ENCODE measurements at places on chromosomes 2 and 18. TPM values are rescaled to one million over a fixed set of nuclear protein-coding genes. Genes with fewer than 3 reads are reported as not detected.

SPOPL gene
- total RNA-seq = 9.9 TPM

TMEM178A gene
- total RNA-seq = 0.34 TPM

- no peaks in the 10 kb centered on the region for H3K27me3 ChIP-seq
- no peak for DNase-seq
- no peaks in the 10 kb centered on the region for H3K4me1 ChIP-seq
- H3K27ac ChIP-seq = no peak overlapping the region
- H3K36me3 ChIP-seq = no peaks in the 10 kb centered on the region
Measured at GRCh38 chr18:8450898-8451665, 158.2 kb upstream of the RAB12 start.

EGR4 gene
- total RNA-seq = 0.09 TPM

DNA sequence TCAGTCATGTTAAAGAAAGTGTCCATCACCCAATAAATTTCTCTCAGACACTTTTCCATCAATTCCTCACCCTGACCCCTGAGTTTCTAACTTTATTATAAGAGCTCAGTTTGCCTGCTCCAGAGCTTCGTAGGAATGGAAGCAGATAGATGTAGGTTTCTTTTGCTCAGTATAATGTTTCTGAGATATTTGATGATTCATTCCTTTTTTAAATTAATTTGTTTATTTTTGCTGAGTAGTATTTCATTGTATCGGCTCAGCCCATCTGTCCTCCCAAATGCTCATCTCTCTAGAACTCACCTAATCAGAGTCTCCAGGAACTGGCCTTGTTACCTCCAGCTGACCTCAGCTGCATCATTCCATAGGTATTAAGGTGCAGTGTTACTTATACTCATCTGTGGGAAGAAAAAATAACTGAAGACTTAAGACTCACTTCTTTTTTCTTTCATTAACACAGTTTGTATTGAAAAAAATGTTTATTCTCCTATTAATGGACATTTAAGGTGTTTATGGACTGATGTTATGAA, 11.9 kb upstream of the BCL2L11 start:
- H3K27me3 ChIP-seq = no peaks in the 10 kb centered on the region
- no peaks in the 10 kb centered on the region for H3K36me3 ChIP-seq
- H3K4me1 ChIP-seq = no peaks in the 10 kb centered on the region
- H3K4me3 ChIP-seq = no peak overlapping the region
- H3K27ac ChIP-seq = no peak overlapping the region

DNA sequence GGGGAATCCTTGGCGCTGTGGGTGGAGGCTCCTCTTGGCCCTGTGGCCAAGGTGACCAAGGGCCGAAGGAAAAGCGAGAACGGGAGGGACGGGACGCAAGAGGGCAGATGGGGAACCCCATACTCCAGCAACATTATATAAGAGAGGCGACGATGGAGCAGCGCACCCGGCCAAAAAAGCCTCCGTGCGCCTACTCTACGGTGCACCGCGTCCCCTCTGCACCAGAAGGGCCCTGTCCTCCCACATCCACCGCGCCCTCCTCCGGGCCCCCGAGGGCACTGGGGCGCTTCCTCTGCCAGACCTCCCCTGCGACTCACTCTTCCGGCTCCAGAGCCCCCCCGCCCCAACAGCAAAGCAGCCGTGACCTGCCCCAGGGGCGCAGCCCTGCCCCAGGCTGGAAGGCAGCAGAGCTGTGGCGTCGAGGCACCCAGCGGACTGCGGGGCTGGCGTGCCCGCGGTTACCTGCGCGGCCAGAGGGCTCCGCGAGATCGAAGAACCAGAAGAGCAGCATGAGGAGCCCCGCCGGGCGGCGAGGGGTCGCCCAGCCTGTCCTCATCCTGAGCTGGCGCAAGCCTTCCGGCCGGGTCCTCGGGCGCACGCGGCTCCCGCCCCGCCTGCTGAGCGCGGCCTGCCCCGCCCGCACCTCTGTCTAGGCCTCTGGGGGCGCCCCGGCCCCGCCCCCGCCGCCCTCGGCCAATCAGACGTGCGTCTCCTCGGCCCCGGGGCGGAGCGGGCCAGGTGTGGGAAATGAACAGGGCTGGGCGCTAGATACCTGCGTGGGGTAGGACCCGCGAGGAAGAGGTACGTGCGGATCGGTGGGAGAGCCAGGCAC, 106.3 kb upstream of the CD302 start:
- DNase-seq = peak; percentile 74
- H3K27ac ChIP-seq = no peak within 1 kb of the TSS
- H3K36me3 ChIP-seq = no peaks in the 10 kb centered on the region
- no peaks in the 10 kb centered on the region for H3K4me1 ChIP-seq
- H3K27me3 ChIP-seq = no peaks in the 10 kb centered on the region

DNA sequence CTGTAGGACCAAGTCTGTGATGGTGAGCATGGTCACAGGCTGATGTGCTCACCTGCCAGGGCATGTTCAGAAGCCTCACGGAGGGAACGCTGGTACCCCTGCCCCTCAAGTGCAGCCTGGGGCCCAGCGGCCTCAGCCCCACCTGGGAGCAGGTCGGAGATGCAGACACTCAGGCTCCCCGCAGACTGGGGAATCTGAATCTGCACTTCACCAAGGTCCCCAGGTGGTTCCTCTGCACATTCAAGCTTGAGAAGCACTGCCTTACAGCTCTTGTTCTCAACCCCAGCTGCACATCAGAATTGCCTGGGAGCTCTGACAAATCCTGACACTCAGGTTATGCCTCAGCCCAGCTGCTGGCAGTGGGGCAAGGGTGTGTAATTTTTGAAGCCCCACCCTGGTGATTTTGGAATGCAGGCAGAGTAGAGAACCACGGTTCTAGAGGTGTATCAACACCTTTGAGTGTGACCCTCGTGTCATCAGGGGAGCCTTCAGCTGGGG, 54.8 kb downstream of the CRACDL start:
- DNase-seq = no peak
- no peak overlapping the region for H3K27ac ChIP-seq
- H3K27me3 ChIP-seq = no peaks in the 10 kb centered on the region
- H3K4me1 ChIP-seq = no peaks in the 10 kb centered on the region

DNA sequence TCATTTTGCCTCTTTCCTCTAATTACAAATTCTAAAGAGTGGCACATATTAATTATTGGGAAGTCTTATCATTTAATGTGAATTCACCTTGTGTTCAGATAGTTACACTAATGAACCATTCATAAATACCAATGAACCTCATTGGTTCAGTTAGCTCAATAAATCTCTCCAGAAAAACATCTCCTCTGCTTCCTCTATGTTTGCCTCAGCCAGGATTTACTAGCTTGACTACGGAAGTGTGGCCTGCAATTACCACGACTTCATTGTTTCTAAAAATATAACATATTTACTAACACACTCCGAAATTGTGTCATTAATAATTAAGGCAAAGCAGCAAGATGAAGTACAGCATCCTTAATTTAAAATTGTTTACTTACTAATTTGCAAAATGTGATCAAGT, 103.3 kb downstream of the PLA2R1 start:
- H3K36me3 ChIP-seq = no peaks in the 10 kb centered on the region
- no peaks in the 10 kb centered on the region for H3K27me3 ChIP-seq
- DNase-seq = no peak
- H3K4me3 ChIP-seq = no peak overlapping the region
- no peaks in the 10 kb centered on the region for H3K4me1 ChIP-seq
- H3K27ac ChIP-seq = no peak overlapping the region
